ENCODE measurements at places on chromosomes 16 and 17. TPM values are rescaled to one million over a fixed set of nuclear protein-coding genes. Genes with fewer than 3 reads are reported as not detected.

Gene CLEC18B
- 0.45 TPM for total RNA-seq

Gene RCVRN
- not detected for total RNA-seq

Gene SEPTIN1
- not detected for total RNA-seq

Gene FNDC8
- not detected for total RNA-seq

Gene ZNF750
- total RNA-seq: not detected

Gene TNFRSF13B
- not detected for total RNA-seq

Measured in A172 (cell line).